B cell (primary cell): ENCODE measurements at places on chromosomes 5 and 9. TPM values are rescaled to one million over a fixed set of nuclear protein-coding genes. Genes with fewer than 3 reads are reported as not detected.

FRRS1L gene
- total RNA-seq, result not detected in 2 replicates

ZBTB5 gene
- 25.1 and 27.6 TPM in 2 replicates for total RNA-seq

HDAC3 gene
- total RNA-seq, result 85.5 and 86.9 TPM in 2 replicates

ENTREP1 gene
- total RNA-seq, result not detected in 2 replicates

PHF24 gene
- total RNA-seq, result not detected in 2 replicates

TCF7 gene
- 58.8 and 61.1 TPM in 2 replicates for total RNA-seq

C1QTNF2 gene
- not detected in 2 replicates for total RNA-seq

SPINK13 gene
- not detected in 2 replicates for total RNA-seq

SPINK7 gene
- not detected in 2 replicates for total RNA-seq

GPR21 gene
- 2.3 and 2.5 TPM in 2 replicates for total RNA-seq

TRIM36 gene
- 0.39 and 1.6 TPM in 2 replicates for total RNA-seq

DOK3 gene
- total RNA-seq, result 113 and 115 TPM in 2 replicates

OR1Q1 gene
- not detected in 2 replicates for total RNA-seq

CHSY3 gene
- not detected in 2 replicates for total RNA-seq

RAB3C gene
- total RNA-seq, result 0.20 and 0.32 TPM in 2 replicates

AGGF1 gene
- 25.6 and 26.2 TPM in 2 replicates for total RNA-seq

IPO11 gene
- total RNA-seq, result 37.2 and 37.4 TPM in 2 replicates

ADAMTS12 gene
- not detected in 2 replicates for total RNA-seq

TERT gene
- 0.10 and 0.39 TPM in 2 replicates for total RNA-seq

COL15A1 gene
- not detected in 2 replicates for total RNA-seq

CARD9 gene
- 0.44 and 0.57 TPM in 2 replicates for total RNA-seq

RIGI gene
- 24.9 and 26.3 TPM in 2 replicates for total RNA-seq

PAXX gene
- total RNA-seq, result 73.0 and 74.8 TPM in 2 replicates

IL11RA gene
- 47.3 and 52.1 TPM in 2 replicates for total RNA-seq

PHYHD1 gene
- 0.96 and 1.5 TPM in 2 replicates for total RNA-seq

LCN9 gene
- not detected in 2 replicates for total RNA-seq

ELAVL2 gene
- total RNA-seq, result not detected in 2 replicates

PCDHGB4 gene
- total RNA-seq, result 1.6 and 1.8 TPM in 2 replicates

PGM5 gene
- not detected in 2 replicates for total RNA-seq

WNK2 gene
- not detected in 2 replicates for total RNA-seq

FUBP3 gene
- total RNA-seq, result 45.7 and 51.4 TPM in 2 replicates

BAAT gene
- total RNA-seq, result not detected in 2 replicates

GFI1B gene
- total RNA-seq, result 0.85 TPM in 1 of 2 replicates, not detected in the other

PCDHGA8 gene
- 1.2 and 1.3 TPM in 2 replicates for total RNA-seq

IFNB1 gene
- not detected in 2 replicates for total RNA-seq

PTAR1 gene
- 72.1 and 82.7 TPM in 2 replicates for total RNA-seq

SLC28A3 gene
- total RNA-seq, result not detected in 2 replicates

SOHLH1 gene
- not detected in 2 replicates for total RNA-seq

RNF183 gene
- 0.39 TPM in 1 of 2 replicates, not detected in the other for total RNA-seq

DNM1 gene
- total RNA-seq, result 1.3 and 1.9 TPM in 2 replicates

C9orf40 gene
- total RNA-seq, result 5.0 and 5.8 TPM in 2 replicates

EMB gene
- total RNA-seq, result 95.5 and 95.7 TPM in 2 replicates

OTP gene
- not detected in 2 replicates for total RNA-seq

FBXO10 gene
- total RNA-seq, result 67.3 and 68.0 TPM in 2 replicates

ANKRD31 gene
- total RNA-seq, result 0.10 TPM in 2 replicates

HNRNPA0 gene
- total RNA-seq, result 29.6 and 31.5 TPM in 2 replicates

ANKRD33B gene
- 23.4 and 24.8 TPM in 2 replicates for total RNA-seq
